Sciatic nerve (tissue), 2 donors: ENCODE measurements at places on chromosomes 16 and 17.

DNA sequence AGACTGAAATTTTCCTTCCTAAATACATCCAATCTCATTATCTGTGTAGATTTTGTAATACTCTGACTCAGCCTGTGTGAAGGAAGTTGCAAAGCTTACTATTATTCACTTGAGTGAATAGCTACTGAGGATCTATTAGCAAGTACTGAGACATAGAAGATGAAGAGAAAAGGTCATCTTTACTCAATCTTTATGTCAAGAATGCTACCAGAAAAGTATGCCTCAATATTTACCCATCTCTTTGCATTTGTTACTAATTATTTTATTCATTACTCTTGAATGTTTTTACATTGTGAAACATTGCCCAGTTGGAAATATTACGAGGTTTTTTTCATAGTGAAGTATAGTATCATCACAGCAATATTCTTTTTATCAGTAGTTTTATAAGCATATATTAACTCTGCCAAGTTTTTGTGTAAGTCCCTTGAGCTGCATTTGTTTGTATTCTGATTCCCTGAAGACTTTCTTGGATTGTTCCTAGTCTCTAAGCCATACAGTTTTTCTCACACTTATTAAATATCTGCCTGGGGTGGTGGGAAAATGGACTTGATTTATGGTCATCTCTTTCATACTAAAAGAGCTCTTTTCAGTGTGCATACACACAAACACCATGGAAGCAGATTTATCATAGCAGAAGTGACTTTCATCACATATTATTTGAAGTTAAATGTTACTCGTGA, 110.4 kb downstream of the MRTFB start:
- no peak for DNase-seq

GRCh38 chr17:73268582-73269328, 7.1 kb upstream of the CPSF4L start:
- no peak for DNase-seq

DNA sequence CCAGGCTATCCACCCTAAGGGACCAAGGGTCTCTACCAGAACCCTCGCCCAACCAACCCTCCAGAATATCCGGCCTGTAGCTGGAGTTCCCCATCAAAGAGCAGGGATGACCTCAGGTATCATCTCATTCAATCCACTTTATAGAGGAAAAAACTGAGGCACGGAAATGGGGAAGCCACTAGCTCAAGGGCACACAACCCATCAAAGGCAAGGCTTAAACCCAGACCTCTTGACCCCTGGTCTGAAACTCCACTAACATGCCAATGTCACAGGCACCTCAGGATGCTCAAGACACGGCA, 1.6 kb downstream of the TBC1D10B start:
- no peak for DNase-seq

- no peak for DNase-seq
Observed at GRCh38 chr17:12993631-12994030, 24.2 kb downstream of the ELAC2 start.

DNA sequence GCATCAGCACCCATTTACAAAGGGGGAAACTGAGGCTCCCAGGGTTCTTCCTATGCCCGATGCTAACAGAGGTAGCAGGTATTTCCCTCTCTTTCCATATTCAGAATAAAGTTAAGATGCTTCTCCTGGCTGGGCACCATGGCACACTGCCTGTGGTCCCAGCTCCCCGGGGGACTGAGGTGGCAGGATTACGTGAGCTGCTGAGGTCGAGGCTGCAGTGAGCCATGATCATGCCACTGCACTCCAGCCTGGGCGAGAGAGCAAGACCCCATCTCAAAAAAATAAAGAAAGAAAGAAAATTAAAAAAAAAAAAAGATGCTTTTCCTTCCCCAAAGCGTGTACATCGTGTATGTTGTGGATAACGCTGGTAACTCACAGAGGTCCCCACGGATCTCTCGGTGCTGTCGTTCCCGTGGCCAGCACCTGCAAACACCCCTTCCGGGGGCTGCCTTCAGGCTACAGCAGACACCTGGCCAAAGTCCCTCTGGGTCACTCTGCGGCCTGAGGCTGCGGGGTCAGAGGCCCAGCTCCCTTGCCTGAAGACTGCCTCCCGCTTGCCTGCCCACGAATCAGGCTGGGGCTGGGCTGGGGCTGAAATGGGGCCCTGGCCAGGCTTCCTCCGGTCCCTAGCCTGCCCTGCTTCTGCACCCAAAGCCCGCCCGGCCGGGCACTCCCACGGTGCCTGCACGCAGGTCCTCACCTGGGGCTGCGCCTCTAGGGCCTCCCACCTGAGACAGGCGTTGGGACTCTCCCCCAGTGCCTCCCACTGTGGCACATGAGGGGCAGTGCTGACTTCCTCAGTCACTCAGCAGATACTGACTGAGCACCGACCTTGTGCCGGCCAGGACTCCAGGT, 63.1 kb downstream of the ZDHHC7 start:
- DNase-seq: no peak

- no peak for DNase-seq
Observed at GRCh38 chr16:8742068-8742467, 55.4 kb downstream of the TMEM186 start.

GRCh38 chr17:16155536-16155935, 59.8 kb downstream of the NCOR1 start:
- DNase-seq: no peak
